Fibroblast of the conjunctiva (primary cell): ENCODE measurements at places on chromosomes 12 and 14.

- no peak for DNase-seq
These were observed at the start of gene CHGA for GRCh38 chr14:92922883-92923743. Gene CHGA (plus strand): TSS chr14:92923150. CDS start chr14:92923360, 210 bp downstream.

DNA sequence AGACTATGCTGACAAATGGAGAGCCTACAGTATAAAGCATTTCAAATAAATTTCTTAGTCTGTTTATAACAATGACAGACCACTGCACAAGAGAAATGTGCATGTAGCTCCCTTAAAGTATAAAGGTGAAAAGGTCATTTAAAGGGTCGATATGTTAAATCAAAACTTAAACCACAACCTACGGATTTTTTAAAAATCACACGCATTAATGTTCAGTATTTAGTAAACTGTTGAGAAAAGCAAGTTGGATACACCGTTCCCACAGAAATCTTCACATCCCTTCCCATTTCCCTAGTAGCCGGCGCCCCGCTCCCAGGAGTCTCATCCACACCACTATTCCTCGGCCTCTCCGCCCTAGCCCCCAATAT is 614 bp downstream of the FKBP3 start:
- DNase-seq: no peak

- no peak for DNase-seq
These were observed 512 bp downstream of the POU6F1 start for GRCh38 chr12:51217133-51217967.

DNA sequence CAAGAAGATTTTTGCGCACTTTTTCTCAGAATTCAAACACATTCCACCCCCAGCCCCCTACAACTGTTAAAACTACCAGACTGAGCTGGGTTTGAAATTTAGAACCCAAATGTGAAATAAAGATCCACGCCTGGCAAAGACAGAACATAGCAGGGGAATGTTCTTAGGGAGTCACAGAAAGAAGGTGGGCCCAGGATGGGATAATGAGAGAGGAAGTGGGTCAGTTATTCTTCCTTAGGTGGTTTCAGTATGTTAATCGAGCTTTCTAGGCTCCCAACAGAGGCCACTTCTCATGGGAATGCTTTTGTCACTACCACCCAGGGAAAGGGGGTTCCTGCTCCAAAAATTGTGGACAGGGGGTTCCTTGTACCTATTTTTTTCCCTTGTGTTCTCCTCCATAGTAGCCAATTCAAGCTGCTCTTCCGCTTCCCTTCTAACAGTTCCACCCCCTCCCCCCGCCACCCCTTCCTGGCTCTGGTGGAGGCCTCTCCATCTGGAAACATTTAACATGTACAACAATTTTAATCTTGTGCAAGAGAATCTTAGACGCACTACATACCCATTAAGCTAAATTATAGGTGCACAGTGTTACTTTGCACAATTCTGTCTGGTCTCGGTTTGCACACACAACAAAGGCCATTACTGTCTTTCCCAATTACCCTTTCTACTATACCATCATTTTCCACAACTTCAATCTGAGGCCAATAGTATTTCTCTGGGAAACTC is 218.1 kb downstream of the MON2 start:
- peak; percentile 71 for DNase-seq

GRCh38 chr12:27425306-27425705 is 21.2 kb upstream of the SMCO2 start:
- no peak for DNase-seq

GRCh38 chr12:52495389-52495788 is 2.3 kb upstream of the KRT6A start:
- no peak for DNase-seq

- no peak for DNase-seq
These were observed 155.0 kb upstream of the C14orf180 start for GRCh38 chr14:104424406-104425072.

DNA sequence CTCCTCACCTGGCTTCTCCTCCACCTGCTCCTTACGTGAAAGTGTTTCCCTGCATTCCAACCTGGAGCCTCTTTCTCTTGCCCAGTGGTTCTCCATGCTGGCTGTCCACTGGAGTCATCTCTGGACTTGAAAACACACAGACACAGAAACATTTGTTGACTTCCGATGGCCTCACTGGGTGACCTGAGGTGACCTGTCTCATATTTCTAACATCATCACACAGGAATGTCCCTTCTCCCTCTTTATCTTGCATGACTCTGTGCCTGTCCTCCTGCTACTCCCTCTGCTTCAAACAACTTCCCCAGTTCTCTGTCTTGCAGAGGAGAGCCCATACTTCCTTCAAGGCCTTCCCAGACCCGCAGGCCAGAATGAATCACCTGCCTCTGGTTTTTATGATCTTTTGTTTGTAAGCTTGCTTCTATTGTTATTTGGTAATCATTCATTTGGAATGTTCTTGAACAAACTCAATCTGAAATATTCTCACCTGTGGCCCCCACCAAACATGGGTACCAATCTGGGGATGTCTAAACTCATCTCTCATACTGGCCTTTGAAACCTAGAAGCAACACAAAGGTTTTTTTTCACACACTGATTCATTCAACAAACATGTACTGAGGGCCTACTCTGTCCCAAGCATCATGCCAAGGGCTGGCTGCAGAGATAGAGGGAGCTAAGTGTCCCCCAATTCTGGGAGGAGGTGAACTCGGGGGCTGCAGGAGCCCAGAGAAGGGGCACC is 9.7 kb upstream of the RIN3 start:
- DNase-seq: no peak

GRCh38 chr12:18753481-18754123 is 15.7 kb downstream of the CAPZA3 start:
- no peak for DNase-seq

DNA sequence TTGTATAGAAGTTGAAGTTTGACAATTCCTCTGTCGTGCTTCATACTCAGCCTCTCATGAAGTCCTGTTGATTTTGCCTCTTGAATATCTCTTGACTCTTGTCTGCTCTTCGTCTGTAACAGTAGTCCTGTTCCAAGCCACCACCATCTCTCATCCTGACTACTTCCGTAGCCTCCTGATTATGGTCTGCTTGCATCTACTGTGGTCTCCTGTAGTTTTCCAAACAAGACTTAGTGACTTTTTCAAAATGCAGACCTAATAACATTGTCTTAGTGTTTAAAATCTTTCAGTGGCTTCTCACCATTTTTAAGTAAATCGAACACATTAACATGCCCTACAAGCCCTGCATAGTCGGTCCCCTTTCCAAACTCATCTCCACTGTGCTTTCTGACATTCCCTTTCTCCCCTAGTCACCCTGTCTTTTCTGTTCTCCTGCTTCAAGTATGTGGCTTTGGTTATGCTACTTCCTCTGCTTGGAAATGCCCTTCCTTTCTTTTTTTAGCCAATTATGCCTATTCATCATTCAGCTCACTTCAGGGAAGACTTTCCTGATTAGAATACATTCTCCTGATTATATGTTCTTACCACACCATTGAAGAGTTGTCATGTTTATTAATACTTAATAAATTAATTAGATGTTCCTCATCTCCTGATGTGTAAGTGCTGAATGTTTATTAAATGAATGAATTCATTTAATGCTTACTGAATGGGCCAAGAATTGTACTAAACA is 2.0 kb downstream of the SCYL2 start:
- no peak for DNase-seq

DNA sequence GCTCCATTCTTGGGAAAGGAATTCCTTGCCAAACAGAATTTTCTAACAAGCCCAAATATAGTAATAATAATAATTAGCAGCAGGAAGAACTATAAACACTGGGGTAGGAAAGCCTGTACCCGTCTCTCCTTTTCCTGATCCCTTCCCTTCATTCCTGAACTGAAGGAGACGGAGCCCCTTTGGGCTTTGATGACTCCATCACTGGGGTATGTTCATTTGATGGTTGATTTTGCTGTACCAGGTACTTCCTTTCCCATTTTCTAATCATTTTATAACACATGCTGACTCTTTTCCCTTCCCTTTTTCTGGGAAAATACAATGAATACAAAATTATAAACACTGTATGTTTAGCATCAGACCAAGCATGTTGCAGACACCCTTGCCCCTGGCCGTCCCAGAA is 3.6 kb upstream of the RCOR1 start:
- no peak for DNase-seq

GRCh38 chr12:56334490-56334793 is 642 bp upstream of the PAN2 start:
- no peak for DNase-seq

DNA sequence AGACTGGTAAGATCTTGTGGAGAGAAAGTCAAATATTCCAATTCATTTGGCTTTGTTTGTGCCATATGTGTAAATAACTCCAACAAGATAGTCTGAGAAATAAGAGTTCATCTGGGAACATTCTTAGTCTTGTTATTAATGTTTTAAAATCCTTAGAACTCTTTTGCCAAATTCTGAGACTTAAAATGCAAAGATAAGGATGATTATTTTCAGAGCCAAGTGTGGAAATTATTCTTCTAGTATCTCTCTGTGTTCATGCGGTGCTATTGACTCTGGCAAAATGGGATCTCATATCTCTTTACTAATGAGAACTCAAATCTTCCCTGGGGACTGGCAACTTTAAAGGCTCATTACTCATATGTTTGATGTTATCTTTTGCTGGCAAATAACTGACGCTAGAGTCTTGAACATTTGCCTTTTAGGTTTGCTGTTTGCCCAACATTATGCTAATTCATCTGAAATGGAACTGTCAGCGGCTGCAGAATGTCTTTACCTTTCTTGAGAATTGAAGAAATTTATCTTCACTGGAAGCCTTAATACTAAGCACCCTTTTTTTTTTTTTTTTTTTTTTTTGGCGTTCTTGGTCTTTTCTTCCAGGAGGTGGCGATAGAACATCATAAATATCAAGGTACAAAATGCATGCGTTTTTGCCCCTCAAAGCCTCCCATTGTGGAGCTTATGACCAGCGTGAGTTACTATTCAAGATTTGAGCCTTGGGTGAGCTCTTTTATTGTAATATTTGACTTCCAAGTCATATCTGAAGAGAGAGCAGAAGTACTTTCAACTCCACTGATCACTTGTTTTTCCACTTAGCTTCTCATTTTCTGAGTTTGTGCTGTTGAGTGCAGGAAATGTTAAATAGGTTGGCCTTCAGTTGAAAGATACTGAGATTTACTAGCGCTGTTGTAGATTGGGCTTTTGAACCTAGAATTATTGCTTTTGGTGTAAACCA is 86.5 kb downstream of the CAND1 start:
- DNase-seq: peak; percentile 47

DNA sequence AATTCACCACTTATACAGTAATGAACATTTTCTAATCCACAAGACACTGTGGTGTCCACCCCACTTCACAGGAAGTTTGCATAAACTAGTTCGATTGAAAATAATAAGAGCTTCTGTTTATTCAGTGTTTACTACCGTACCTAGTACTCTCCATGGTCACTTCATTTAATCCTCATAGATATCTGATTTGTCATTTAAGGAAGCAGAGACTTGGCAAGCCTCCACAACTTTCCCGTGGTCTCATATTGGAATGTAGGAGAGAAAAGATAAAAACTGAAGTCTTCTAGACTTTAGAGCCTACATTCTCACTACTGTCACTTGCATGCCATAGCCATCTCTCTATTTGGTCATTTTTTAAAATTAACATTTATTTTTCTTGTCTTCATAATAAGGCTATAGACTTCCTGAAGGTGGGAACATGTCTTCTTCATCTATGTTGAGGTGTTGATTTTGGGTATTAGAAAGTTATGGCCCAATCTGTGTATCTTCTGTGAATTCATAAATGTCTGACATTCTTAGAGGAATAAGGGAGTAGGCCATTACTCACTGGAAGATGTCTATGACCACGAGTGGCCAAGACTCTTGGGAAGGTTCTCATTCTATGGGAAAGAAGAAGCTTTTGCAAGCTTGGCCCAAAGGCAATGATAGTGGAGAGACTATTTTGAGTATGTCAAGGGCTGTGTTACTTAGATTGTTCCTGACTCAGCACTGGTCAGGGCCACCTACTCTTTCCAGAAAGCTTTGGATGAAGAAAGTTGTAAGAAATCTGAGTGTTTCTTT is 423.7 kb downstream of the LRIG3 start:
- no peak for DNase-seq

DNA sequence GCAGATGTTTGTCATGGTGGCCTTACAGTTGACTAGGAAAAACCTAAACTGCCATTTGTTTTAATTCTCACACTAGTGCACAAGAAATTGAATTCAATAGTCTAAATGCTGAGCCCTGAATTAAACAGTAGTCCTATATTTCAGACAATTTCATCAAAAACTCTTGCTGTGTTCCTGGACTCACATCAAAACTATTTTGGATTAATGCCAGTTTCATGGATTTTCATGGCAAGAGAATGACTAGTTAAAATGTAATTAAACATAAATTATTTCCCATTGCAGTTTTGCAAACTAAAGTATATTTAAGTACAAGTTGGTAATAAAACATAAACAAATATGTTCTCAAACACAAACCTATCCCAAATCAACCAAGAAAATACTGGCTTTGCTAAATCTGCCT is 468.0 kb upstream of the PRICKLE1 start:
- peak; percentile 4 for DNase-seq

GRCh38 chr12:50556273-50556672 is 51.5 kb downstream of the DIP2B start:
- DNase-seq: no peak

DNA sequence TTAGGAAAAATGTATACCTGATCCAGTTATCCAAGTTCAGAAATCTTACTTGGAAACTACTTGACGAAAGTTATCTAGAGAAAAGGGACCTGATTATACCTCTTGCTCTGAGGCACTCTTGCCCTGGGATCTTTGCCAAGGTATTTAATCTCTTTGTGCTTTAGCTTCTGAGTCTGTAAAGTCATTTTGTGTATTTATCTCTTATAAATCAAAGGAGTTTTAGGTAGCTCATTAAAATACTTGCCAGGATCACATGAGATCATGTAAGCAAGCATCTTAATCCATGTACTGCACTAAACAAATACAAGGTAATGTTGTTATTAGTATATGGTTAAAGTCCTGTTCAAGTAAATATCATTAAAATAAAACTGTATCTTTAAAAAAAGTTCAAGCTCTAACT is 147.5 kb downstream of the IPO8 start:
- DNase-seq: no peak

DNA sequence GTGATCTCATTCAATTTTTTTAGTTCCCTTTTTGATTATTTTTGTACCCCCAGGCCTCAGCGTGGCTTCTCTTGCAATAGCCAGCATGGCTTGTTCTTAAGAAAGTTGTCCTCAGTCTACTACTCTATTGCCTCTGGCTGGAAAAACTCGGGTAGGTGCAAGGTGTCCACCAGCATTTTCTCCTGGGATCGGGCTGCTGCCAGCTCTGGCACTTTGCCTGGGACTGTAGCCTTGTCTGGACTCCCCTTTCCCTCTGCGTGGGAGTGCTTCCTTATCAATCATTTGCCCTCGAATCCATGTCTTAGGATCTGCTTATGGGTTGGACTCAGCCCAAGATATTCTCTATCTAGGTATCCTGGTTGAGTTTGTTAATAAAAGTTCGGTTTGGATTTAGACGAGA is 773.4 kb downstream of the DIO2 start:
- DNase-seq: no peak

- DNase-seq: peak; percentile 79
These were observed 41.3 kb downstream of the FANCM start for GRCh38 chr14:45177076-45177475.

GRCh38 chr12:106247674-106248311 is at the start of gene CKAP4:
Gene CKAP4 (minus strand): TSS chr12:106248020. CDS start chr12:106247851, 169 bp downstream.
- peak; percentile 69 for DNase-seq

DNA sequence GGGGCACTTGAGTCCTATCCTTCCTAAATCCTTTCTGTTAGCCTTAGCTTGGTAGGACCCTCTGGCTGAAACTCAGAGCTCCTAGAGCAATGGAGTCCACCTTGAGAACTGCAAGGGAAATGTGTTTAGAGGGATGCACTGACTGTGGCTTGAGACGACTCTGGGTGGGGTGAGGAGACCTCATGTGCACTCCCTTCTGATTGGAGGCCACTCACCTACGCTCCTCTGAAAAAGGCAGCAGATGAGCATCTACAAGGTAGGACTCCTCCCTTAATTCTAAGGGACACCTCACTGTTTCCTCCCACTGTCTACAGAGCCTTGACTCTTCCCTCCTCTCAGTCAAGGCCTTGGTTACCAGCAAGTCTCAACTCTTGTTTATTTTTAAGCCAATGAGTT is 1.0 kb downstream of the MAP3K12 start:
- no peak for DNase-seq
